ENCODE measurements at places on chromosomes 2 and 18. TPM values are rescaled to one million over a fixed set of nuclear protein-coding genes. Genes with fewer than 3 reads are reported as not detected.

GRCh38 chr2:69969126-69969983 lies 7.9 kb upstream of the ASPRV1 start:
- no peak for DNase-seq

- DNase-seq, result peak; percentile 91
Measured at GRCh38 chr2:11822746-11823451, 76.5 kb downstream of the LPIN1 start.

- DNase-seq, result no peak
Measured at GRCh38 chr18:11468617-11469016, 140.8 kb upstream of the SLC35G4 start.

- no peak for DNase-seq
Measured at GRCh38 chr18:27211569-27211968, 26.5 kb upstream of the CHST9 start.

DNA sequence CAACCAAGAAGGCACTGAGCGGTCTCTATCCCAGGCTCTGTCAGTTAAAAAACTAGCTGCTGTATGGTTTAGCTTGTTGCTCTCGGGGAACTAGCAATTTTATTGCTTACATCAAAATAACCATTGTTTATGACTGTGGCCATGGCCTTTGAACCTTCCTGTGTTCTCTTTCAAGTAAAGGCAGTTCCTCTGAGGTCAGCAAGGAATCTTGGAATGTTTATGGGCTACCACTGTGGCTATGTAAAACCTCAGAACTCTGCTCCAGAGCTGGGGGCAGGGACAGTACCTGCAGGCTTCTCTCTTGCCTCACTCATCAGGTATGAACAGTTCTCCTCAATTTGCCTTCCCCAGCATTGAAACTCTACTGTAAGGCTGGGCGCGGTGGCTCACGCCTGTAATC lies 416.0 kb upstream of the NETO1 start:
- no peak for DNase-seq

Gene ST6GAL2
- 117 TPM for total RNA-seq

Gene THADA
- 65.0 TPM for total RNA-seq

All from umbilical cord (tissue), 2 donors.